ENCODE measurements at places on chromosomes 4 and X. TPM values are rescaled to one million over a fixed set of nuclear protein-coding genes. Genes with fewer than 3 reads are reported as not detected.

Gene GLRA2
- total RNA-seq: not detected

Gene ADGRG4
- total RNA-seq: 0.03 TPM

DNA sequence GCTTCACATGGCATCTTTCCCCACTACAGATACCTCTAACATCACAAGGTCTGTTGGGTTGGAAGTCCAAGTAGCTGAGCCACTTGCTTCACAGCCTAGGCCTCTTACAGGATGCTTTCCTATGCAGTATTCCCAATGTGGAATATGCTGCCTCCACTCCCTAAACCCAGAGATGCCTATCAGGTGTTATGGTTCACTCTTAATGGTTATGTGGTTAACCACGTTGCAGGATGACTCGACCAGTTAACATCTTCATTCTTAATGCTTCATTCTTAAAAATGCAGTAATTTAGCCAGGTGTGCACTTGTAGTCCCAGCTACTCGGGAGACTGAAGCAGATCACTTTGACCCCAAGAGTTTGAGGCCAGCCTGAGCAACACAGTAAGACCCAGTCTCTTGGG is 24.2 kb downstream of the HAUS3 start:
- H3K27me3 ChIP-seq: no peaks in the 10 kb centered on the region
- H3K27ac ChIP-seq: no peak overlapping the region
- peak; percentile 62 for DNase-seq
- peaks cover 17% of the 10 kb centered on the region for H3K4me1 ChIP-seq
- H3K36me3 ChIP-seq: no peaks in the 10 kb centered on the region

DNA sequence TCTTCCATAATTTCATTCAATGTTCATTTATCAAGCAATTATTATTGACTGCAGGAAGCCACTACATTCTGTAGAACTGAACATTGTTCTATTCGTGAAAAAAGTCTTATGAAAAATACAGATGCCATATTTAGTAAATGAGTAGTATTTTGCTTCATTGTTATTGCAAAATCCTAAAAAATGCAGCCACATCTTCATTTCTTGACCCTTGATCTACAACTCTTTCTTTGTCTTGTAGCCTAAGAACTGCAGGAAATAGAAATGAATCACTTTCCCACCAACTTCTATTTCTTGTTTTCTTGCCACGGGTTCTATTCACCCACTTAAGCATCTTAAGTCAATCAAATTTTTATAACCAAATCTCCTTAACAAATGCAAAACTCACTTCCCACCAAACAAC is 63.3 kb downstream of the KCNIP4 start:
- peak overlapping the region; percentile 16 for H3K27ac ChIP-seq
- DNase-seq: peak; percentile 40
- peaks cover 70% of the 10 kb centered on the region for H3K4me1 ChIP-seq
- 0 out of 2 replicates have a peak, but pooled peaks cover 9% of the 10 kb centered on the region for H3K36me3 ChIP-seq
- no peaks in the 10 kb centered on the region for H3K27me3 ChIP-seq
- H3K4me3 ChIP-seq: no peak overlapping the region

Gene SLC10A4
- total RNA-seq: not detected

- no peaks in the 10 kb centered on the region for H3K27me3 ChIP-seq
- no peak overlapping the region for H3K4me3 ChIP-seq
- peaks cover 12% of the 10 kb centered on the region for H3K4me1 ChIP-seq
- no peak for DNase-seq
Observed at GRCh38 chrX:48468693-48469691, 1.1 kb downstream of the SLC38A5 start.

GRCh38 chr4:8776366-8776765 is 95.3 kb downstream of the HMX1 start:
- no peaks in the 10 kb centered on the region for H3K4me1 ChIP-seq
- H3K36me3 ChIP-seq: no peaks in the 10 kb centered on the region
- H3K4me3 ChIP-seq: no peak overlapping the region
- no peak for DNase-seq
- H3K27ac ChIP-seq: no peak overlapping the region

DNA sequence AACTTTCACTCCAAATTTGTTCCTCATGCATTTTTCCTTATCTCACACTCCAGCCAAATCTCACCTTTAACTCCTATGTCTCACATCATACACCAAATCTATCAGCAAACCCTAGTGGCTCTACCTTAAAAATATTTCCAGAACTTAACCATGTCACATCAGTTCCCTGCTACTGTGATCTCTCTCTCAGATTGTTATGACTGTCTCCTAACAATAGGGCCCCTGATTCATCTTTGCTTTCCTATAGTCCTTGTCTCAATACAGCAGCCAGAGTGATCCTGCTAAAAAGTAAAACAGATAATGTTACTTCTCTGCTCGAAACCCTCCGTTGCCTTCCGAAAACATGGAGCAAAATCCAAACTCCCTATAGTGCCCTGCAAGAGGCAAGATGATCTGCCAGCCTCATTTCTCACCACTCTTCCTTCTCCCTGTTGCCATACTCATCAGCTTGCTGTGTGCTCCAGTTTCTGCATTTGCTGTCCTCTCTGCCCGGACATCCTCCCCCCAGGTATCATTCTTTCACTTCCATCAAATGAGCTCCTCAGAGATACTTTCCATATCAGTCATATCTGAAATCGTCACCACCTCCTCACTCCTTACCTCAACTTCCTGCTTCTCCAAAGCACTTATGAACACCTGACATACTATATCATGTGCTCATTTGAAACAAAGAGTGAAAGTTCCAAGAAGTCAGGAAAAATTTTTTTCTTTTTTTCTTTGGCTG is 293.4 kb upstream of the NR3C2 start:
- no peak overlapping the region for H3K27ac ChIP-seq
- no peaks in the 10 kb centered on the region for H3K36me3 ChIP-seq
- H3K27me3 ChIP-seq: no peaks in the 10 kb centered on the region

Gene CPE
- total RNA-seq: not detected

Gene VSIG4
- not detected for total RNA-seq

DNA sequence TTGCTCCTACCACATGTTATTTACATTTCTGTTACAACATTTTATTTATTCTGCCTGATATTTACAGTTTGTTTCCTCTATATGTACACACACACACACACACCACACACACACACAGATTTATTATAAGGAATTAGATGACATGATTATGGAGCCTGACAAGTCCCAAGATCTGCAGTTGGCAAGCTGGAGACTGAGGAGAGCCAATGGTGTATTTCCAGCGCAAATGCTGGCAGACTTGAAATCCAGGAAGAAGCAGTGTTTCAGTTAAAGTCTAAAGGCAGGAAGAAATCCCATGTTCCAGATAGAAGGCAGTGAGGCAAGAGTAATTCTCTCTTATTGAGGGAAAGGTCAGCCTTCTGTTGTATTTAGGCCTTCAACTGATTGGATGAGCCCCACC is 1.8 kb upstream of the KLHL4 start:
- no peaks in the 10 kb centered on the region for H3K4me1 ChIP-seq
- no peak for DNase-seq
- H3K27me3 ChIP-seq: no peaks in the 10 kb centered on the region
- H3K27ac ChIP-seq: no peak overlapping the region
- H3K36me3 ChIP-seq: no peaks in the 10 kb centered on the region
